ENCODE measurements at places on chromosomes 4 and X. TPM values are rescaled to one million over a fixed set of nuclear protein-coding genes. Genes with fewer than 3 reads are reported as not detected.

CT55 gene
- total RNA-seq = not detected

UBQLN2 gene
- 14.1 TPM for total RNA-seq

AKAP4 gene
- total RNA-seq = not detected

KLHL4 gene
- 19.2 TPM for total RNA-seq

ITGB1BP2 gene
- 0.20 TPM for total RNA-seq

RASGEF1B gene
- total RNA-seq = not detected

SUPT20HL1 gene
- total RNA-seq = not detected

FAAH2 gene
- not detected for total RNA-seq

IQSEC2 gene
- total RNA-seq = 5.5 TPM

MRFAP1L1 gene
- 35.1 TPM for total RNA-seq

CHRNA9 gene
- total RNA-seq = not detected

TMEM47 gene
- 33.1 TPM for total RNA-seq

AFM gene
- total RNA-seq = not detected

TMEM144 gene
- 4.5 TPM for total RNA-seq

UGT2A3 gene
- total RNA-seq = not detected

Measured in mammary microvascular endothelial cell (primary cell).